ENCODE measurements at places on chromosomes 11 and 22.
A peak's percentile ranks its signal among the peaks of the same experiment; 100 is the strongest.

GRCh38 chr11:44955015-44955738 is 4.5 kb upstream of the TP53I11 start:
- DNase-seq: peak; percentile 42

GRCh38 chr11:87473174-87473573 is 435.4 kb downstream of the TMEM135 start:
- no peak for DNase-seq

DNA sequence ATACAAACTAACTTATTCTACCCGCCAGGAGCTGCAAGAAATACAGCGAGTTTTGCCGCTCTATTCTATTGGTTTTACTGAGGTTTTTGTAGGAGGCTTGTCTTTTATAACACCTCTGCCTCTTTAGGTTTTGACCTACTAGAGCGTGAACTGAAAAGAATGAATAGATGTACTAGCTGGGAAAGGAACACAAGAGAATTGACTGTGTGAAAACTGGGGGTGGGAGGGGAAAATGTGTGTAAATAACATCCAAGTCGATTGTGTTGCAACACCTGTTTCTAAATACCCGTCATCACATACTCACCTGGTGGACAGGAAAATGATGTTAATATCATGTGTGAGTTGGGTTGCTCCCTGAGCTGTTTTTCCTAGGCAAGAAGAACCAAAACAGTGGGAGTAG is 12.9 kb upstream of the JHY start:
- no peak for DNase-seq

DNA sequence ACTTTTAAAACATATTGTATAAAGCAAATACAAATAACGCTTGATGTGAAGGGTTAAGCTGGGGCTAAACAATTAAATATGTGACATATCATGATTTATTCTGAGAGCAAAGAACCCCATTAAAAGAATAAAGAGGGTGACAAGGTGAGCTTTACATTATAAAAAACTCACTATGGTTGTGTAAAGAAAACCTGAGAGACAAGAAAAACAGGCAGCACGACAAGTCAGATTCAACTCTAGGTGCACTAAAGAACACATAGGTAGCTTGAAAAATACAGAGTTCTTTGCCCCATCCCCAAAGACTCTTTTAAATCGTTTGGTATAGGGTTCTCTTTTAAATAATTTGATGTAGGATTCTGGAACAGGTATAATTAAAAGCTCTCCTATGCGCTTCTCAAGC is 63.5 kb downstream of the LUZP2 start:
- no peak for DNase-seq

DNA sequence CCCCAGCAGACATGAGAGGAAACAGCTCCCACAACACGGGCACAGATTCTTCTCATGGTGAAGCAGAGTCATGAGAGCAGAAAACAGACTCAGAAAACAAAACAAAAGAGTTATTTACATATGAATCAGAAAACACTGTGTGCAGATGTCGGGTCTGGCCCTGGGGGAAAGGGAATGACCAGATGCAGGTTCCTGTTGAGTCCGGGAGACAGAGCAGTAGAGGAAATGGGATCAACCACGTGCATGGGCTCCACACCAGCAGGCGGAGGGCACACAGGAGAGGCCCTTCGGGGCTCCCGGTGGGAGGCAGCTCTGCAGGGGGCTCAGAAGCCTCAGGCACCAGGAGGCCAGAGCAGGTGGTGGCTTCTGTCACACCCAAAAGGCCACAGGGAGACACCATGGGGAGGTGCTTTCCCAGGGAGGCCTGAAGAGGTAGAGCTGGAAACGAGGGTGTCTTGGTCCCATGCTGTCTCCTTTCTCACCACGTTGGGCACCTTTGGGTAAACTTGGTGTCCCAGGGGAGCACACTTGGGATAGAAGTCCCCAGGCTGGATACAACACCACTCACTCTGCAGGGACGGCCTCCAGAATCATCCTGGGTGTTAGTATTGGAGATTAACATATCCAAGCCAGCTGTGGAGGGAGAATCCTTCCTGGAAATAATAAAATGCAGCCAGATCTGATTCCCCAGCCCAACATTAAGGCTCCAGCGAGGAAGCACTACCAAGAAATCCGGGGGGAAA is 764.7 kb downstream of the BRD1 start:
- no peak for DNase-seq

DNA sequence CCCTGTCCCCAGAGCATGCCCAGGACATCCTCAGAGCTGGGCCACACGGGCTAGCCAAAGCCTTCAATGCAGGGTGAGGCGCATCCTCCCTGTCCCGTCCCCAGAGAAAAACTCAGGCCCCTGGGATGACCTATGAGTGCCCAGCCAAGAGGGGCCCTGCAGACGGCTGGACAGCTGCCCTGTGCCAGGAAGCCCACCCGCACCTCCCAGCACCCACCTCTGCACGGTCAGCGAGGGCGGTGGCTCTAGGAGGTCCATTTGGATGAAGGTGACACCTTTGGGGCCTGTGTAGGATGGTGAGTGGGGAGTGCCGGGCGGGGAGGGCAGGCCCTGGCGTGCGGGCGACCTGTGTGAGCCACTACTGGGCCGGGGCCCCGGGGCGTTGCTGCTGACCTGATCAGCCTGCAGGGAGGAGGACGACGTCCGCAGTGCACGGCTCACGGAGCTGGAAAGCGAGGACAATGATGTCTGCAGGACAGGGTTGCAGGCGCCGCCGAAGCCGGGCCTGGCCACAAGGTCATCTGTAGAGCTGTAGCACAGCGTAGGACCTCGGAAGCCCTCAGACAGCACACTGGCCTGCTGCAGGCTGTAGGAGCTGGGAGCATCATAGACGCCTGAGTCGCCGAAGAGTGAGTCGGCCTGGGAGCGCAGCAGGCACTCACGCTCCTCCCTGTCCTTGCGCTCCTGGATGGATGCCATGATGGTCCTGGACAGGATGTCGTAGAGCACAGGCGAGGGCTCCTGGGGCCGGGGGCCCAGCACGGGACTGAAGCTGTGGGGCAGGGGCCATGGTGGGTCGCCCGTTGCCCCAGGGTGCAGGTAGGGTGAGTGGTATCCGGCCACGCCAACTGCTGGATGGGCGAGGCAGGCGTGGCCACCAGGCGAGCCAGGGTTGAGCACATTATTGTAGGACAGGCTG is 180.5 kb downstream of the IGLL1 start:
- no peak for DNase-seq

DNA sequence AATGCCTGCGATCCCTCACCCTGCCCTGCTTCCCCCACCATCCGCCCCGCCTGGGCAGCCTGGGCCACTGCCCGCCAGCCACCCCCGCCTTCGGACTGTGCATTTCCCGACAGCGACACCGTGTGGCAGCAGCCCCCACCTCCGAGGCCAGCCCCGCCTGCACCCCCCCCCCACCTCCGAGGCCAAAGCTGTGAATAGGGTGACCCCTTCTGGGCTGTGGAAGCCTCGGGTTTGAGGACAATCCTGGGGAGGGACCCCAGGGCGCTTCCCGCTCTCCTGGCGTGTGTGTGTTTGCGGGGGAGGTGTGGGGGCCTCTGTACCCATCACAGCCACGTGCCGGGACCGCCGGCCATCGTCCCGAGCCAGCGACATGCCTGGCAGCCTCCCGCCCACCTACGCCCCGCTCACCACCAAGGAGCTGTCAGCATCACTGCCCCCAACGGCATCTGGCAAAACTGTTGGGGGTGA is 33.8 kb upstream of the PPARA start:
- peak; percentile 58 for DNase-seq

DNA sequence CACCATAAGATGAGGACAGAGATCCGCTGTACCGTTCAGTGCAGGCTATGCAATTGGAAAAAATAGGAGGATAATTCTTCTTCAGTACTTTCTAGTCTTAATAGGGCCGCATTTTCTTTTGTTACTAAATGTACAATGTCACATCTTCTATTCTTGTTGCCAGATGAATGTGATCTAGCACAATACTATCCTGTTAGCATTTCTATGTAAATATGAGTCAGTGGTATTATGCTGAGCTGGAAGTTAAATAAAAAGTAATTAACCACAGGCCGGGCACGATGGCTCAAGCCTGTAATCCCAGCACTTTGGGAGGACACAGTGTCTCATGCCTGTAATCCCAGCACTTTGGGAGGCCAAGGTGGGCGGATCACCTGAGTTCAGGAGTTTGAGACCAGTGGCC is 24.4 kb upstream of the BIRC3 start:
- no peak for DNase-seq

DNA sequence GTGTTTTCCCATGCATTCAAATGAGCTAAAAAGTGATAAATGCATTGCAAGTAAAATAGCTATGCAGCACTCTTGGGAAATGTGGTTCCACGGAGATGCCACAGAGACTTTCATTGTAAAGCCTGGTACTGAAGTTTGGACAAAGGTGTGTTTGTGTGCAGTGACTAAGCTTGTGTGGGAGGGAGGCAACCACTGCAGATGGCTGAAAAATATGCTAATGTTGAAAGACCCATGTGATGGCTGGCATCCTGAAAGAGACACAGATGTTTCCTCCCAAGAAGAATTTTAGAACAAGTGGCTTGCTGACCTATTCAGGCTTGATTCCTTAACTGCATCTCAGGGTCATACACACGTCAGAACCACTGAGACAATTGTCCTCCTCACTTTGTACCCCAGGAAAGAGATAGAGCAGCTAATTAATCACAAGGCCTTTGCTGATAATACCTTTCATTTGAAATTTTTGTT is 73.8 kb downstream of the FAM76B start:
- no peak for DNase-seq

DNA sequence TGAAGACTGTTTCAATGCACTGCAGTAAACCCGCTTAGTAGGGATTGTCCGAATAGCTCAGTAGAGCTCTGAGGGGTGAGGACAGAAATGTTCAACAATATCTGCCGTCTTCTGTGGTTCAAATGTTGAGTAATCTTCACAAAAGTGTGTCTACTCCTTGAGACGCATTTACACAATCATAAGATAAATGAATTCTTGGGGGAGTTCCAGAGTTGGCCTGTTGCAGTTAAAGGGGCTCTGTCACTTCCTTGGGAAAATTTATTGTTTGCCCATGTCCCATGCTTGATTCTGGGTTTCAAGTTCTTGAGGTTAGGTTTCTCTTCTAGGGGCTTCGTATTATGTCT is 614 bp downstream of the ANO3 start:
- no peak for DNase-seq

DNA sequence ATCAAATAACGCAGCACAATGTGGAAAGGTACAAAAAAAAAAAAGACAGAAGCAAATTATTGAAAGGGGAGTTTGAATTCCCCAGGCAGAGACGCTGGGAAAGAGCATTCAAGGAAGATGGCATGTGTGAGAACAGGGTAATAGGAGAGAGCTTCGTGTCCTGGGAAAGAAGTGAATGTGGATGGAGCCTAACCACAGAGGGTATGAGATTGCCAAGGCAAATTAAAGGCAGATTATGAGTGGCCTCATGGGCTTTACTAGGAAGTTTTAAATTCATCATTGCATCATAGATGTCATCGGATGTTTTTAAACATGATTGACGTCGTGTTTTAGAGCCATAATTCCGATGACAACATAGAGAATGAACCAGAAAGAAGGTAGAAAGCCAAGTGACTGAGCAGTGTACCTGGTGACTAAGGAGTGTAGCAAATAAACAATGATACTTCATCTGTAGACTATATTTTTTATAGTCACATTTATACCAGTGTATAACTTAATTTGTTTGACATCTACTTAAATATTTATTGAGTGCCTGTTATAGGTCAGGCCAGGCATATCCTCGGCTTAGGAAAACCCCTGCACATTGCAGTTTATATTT is 151.4 kb downstream of the MSANTD4 start:
- DNase-seq: peak; percentile 45

DNA sequence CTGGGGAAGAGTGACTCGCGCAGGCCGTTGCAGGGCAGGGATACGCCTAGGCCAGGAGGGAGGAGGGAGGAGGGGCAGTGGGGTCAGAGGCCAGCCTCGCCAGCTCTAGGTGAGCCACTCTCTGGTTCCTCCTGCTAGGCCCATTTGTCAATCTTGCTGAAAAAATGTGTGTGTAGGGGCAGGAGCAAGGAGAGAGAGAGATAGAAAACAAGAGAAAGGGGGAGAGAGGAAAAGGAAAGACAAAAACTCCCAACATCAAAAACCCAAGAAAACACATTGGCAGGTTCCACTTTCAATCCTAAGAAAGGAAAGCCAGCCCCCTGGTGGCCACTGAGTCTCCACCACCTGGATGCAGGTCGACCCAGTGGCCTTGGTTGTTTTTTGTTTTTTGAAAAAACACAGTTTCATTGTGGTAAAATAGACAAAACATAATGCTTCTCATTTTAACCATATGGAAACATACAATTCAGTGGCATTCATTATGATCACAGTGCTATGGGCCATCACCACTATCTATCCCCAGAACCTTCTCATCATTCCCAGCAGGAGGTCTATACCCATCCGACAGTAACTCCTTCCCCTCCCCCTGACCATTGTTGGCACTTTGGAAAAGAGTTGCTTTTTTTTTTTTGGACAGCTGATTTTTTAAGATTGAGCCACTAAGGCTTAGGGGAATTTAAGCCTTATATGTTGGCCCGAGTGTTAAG is 10.9 kb downstream of the OMP start:
- no peak for DNase-seq

- DNase-seq: no peak
These were observed 47.3 kb upstream of the CCDC34 start for GRCh38 chr11:27410272-27410671.

DNA sequence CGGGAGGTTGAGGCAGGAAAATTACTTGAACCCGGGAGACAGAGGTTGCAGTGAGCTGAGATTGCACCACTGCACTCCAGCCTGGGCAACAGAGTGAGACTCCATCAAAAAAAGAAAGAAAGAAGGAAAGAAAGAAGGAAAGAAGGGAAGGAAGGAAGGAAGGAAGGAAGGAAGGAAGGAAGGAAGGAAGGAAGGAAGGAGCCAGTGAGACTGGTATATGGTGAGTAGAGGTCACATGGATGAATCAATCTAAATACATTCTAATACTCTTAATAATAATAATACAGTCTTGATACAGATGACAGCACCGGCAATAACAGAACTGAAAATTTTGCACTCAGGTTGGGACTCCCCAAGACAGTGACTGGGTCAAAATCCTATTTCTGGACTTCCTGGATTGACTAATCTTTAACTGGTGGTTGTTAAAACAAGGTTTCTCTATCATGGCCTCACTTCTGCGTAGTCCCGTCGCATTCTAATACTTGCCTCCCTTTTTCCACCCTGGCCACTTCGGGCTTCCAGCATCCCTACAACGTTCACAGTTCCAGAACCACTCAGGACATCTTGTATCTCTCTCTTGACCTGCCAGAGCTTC is 53.5 kb upstream of the EIF3M start:
- DNase-seq: no peak

DNA sequence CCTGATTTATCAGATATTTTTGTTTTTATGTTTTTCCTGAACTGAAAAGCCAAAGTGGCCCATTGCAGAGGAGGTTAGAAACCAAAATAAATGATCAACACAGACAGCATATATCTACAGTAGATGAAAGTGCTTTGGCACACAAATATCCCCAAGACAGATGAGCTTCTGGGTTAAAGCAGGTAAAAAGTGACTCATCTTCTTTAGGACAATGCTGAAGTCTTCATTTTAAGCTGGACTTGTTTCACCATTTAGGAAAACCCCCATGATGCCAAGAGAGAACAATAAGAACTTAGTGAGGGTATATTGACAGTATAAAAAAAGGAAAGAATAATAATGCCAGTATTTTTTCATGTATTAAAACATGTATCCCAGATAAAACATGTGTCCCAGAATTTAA is 100.8 kb upstream of the OR9G4 start:
- DNase-seq: no peak

GRCh38 chr22:47145883-47146282 is 383.4 kb downstream of the TBC1D22A start:
- no peak for DNase-seq
